EL (cell line): ENCODE measurements at places on chromosomes 1 and 21.

DNA sequence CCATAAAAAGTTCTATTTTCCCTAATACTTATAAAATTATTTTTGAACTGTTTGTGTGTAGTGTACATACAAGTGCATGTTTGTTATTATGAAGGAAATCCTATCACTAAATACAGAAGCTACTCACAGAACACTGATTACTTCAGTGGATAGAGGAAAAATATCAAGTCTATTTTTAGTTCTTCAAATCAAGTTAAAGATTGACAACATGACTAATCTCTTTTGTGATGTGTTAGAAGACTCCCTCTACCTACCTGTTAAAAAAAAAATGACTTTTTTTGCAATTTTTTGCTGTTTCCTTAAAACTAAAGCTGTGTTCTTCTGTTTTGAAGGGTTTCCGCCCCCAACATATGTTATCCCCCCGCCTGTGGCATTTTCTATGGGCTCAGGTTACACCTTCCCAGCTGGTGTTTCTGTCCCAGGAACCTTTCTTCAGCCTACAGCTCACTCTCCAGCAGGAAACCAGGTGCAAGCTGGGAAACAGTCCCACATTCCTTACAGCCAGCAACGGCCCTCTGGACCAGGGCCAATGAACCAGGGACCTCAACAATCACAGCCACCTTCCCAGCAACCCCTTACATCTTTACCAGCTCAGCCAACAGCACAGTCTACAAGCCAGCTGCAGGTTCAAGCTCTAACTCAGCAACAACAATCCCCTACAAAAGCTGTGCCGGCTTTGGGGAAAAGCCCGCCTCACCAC lies 45.5 kb downstream of the NCF2 start:
- DNase-seq = no peak

DNA sequence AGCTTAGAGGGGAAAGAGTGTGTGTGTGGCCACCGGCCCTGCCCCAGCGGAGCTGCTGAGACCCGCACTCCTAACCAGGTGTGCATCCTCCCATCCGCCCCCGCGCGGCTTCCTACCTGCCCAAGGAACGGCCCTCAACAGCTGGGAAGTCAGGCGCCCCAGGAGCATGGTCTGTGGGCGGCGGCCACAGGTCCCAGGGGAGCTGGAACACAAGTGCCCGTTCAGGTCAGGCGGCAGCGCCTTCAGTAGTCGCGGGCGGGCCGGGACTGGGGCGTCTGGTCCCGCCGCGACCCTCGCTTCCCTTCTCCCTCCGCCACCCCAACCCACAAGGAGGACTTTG lies 448 bp downstream of the AURKAIP1 start:
- DNase-seq = no peak

DNA sequence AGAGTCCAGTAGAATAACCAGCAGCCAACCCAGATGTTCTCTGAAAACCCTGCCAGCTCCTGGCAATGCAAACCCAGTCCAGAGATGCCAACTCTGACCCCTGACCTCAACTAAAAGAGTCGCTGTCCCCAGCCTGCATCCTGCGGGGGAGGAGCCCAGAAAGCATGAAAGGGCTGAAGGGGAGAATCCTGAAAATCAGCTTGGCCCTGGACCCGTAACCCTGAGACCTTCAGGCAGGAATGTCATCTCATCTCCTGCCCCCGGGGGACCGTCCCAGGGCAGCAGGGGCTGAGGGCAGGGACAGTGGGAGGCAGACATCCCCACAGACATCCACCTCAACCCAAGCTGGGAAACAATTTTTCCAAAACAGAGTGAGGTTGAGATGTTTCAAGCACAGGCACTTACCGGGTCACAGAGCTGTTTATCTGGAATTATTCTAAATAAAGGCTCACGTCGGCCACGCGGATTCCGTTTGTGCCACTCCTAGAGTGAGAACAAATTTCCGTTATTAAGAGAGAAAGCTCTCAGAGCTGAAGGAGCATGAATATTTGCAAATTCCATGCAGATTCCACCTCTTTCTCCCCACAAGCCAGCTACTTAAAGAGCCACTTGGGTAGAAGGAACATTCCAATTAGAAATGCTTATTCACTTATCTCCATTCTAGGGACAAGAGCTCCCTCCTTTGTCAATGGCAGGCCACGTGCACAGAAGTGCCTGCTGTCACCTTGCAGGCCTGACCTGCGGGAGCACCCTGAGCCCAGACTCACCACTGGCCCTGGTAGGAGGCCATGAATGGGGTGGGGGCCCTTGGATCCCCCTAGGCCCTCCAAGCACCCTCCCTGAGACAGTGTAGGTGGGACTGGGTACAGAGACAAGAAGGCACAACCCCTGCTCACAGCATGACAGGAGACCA lies 240.1 kb downstream of the NPHP4 start:
- no peak for DNase-seq

DNA sequence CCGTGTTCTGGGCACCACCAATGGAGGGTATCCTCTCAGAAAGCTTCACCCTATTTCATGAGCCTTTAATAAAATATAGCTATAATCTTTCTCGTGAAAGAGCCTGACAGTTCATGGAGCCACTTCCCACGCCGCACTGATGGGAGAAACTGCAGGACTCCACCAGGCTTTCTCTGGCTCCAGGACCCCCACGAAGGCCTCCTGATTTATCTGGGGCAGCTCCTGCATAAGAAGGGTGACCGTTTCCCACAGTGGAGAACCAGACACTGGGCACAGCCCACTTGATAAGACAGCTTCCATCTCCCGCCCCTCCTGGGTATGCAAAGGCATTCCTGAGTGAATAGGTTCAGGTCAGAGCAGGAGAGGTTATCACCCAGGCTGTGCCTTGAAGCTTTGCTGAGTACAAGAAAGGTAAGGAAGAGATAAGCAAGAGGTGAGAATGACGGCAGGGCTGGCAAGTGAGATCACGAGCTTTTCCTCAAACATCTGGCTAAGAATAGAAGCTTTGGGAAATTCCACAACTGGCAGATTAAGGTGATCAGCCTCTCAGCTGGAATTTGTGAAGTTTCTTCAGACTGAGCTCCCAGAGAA lies 499.8 kb downstream of the KIF26B start:
- DNase-seq = no peak

GRCh38 chr1:6275826-6276782 lies 15.2 kb upstream of the GPR153 start:
- DNase-seq = peak; percentile 51

DNA sequence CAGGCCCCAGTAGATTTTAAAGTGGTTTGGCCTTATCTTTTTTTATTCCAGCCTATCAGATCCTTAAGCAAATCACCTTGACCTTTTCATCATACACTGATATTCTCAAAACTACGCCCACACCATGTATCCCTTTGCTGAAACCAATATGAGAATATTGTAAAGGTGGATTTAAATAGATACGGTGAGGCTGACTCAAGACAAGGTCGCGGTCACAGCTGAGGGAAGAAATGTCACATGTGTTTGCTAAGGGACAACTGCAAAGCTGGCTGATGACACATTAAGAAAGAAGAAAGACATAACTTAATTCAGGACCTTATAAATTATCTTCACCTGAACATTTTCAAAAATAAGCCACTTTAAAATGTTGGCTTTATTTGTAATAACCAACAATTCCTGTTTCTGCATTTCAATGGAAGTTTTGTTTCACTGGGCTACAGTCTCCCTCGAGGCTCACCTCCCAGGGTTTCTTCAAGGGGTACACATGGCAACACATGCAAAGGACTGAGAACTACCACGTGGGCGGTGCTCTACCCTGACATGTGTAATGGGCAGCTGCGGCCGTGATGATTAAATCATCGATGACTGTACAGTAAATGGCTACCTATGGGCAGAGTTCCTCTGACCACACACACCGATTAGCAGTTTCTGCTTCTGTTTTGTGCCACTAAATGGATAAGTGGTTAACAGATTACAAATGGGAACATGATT lies 189.5 kb downstream of the SIPA1L2 start:
- no peak for DNase-seq

GRCh38 chr1:82879701-82880305 lies 1079.1 kb downstream of the ADGRL2 start:
- DNase-seq = no peak

GRCh38 chr1:194067772-194068171 lies 881.4 kb upstream of the B3GALT2 start:
- DNase-seq = peak; percentile 42

DNA sequence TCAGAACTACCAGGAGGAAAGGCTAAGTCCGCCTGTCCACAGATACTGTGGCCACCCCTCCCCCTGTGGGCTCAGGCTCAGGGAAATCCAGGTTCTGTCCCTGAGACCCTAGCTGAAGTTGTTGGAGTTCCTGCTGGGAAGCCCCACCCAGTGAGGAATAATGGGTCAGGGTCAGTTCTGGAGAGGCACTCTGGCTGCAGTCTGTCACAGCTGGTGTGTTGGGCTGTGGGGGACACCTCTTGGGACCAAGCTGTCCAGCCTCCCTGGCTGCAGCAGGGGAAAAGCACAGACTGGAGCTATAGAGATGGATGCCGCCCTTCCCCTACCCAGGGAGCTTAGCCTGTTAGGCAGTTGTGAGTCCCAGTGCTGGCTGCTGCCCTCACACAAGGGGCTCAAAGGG lies 65.1 kb upstream of the RGS21 start:
- no peak for DNase-seq

GRCh38 chr1:181405584-181405983 lies 77.7 kb upstream of the CACNA1E start:
- no peak for DNase-seq

GRCh38 chr1:29237129-29237821 lies 953 bp downstream of the PTPRU start:
- DNase-seq = peak; percentile 40

DNA sequence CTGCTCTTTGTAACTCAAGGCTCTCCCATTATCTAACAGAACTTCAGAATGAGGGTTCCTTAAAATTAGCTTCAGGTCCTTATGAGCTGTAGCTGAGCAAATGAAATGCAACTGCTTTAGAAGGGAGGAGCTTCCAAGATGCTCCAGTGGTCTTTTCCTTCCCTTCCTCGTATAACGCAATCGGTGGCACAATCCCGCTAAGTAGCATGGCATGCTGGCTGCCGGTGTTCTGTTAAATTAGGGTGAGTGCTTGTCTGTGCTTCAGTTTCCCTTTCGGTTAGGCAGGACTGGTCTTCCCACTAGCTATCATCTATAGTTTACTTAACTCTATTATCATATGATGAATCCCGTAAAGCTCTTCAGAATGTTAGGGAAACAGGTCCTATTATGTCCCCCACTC lies 917 bp downstream of the KIAA0040 start:
- DNase-seq = peak; percentile 4

DNA sequence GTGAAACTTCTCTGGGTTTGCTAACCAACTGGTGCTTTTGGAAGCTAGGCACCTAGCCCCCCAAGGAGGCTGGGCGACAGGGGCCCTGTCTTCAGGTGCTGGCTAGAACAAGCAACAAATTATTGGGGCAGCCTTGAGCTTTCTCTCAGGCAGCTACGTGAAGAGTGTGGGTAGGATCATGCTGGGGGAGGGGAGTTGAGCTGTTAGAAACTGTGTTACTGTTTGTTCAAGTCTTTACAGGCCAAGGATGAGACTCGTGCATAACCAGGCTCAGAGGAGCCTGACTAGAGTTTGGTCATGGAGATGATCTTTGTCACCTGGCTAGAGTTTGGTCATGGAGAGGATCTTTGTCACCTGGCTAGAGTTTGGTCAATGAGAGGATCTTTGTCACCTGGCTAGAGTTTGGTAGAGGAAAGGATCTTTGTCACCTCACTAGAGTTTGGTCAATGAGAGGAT lies 12.6 kb upstream of the SCCPDH start:
- no peak for DNase-seq

DNA sequence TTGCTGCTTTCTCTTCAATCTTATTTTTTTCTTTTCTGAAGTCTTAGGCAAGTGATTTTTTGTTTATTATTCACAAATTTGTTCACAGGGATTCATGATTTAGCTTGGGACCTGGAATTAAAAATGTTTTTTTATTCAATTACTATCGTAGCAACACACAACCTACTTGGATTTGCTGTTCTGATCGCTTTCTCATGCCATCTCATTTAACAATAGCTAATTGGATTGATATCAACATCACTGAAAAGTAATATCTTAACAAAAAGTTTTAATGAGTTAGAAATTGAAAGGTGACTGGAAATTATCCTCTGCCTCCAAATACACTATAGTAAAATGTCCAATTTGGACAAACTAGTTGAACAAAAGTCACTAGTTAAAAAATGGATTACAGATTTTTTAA lies 32.4 kb downstream of the MAP3K21 start:
- no peak for DNase-seq

DNA sequence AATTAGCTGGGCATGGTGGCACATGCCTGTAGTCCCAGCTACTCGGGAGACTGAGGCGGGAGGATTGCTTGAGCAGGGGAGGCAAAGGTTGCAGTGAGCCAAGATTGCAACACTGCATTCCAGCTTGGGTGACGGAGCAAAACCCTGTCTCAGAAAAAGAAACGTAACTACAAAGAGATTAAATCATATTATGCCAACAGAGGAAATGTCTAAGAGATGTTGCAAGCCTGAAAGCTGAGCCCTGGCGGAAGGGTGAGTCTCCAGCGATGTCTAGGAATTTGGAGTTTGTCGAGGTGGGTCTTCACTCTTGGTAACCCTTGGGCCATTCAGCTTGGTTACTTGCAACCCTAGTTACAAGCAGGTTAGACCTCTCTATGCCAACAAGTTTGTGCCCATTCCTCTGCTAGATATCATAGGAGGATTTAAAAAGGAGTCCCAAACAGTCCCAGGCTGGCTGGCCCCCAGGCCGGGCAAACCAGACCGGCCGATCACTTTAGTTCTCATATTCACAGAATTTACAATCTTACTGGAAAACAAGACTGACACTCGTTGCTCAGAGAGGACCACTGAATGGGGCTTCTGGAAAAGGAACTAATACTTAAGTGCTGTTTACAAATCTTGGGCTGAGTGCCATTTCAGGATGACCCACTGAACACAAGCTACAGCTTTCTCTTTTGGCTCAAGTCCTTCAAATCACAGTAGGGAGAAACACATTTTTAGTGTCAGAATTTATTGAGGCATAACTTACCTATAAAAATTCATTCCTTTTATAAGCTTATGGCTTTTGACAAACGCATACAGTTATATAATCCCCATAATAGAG lies 27.1 kb downstream of the SLC30A1 start:
- peak; percentile 83 for DNase-seq

DNA sequence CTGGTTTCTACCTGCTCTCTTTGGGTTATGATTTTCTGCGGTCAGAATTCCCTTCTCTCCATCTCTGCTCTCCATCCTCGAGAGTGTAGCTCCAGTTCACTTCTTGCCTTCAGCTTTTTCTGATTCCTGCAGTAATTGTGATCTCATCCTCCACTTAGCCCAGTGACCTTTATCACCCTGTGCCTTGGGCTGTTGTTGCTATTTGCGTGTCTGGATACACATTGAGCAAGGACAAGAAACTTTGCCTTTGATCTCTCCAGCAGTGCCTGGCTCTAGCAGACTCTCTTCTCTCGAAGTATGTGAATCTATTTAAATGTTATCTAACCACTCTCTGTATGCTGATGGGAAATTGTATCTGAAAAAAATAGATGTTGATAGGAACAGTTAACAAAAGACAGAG lies 76.4 kb upstream of the MARK1 start:
- DNase-seq = peak; percentile 6

GRCh38 chr1:109204484-109204883 lies 9.2 kb upstream of the SARS1 start:
- DNase-seq = no peak
